Placental pericyte (primary cell): ENCODE measurements at places on chromosomes 5 and 9. TPM values are rescaled to one million over a fixed set of nuclear protein-coding genes. Genes with fewer than 3 reads are reported as not detected.

The BHMT gene
- 0.86 TPM in 1 of 2 replicates, not detected in the other for total RNA-seq

The EPB41L4B gene
- 0.14 and 0.44 TPM in 2 replicates for total RNA-seq

The TMEM252 gene
- total RNA-seq: not detected in 2 replicates

The HSDL2 gene
- 25.3 and 30.6 TPM in 2 replicates for total RNA-seq

The ZNF483 gene
- 0.44 and 0.86 TPM in 2 replicates for total RNA-seq

The NUTM2F gene
- not detected in 2 replicates for total RNA-seq

The DPH7 gene
- total RNA-seq: 26.7 and 29.5 TPM in 2 replicates

The TCERG1 gene
- total RNA-seq: 41.4 and 104 TPM in 2 replicates

The LCN15 gene
- not detected in 2 replicates for total RNA-seq

The WNK2 gene
- total RNA-seq: not detected in 2 replicates

The ADRA1B gene
- total RNA-seq: under 0.01 and 0.44 TPM in 2 replicates

The WDR55 gene
- total RNA-seq: 32.8 and 46.2 TPM in 2 replicates

The UNC5A gene
- total RNA-seq: under 0.01 TPM in 1 of 2 replicates, not detected in the other

The ADAMTSL2 gene
- 0.57 and 17.7 TPM in 2 replicates for total RNA-seq

The SMIM33 gene
- total RNA-seq: under 0.01 TPM in 1 of 2 replicates, not detected in the other

The SHLD3 gene
- 3.1 and 6.0 TPM in 2 replicates for total RNA-seq

The CARTPT gene
- total RNA-seq: not detected in 2 replicates

The SPINK7 gene
- not detected in 2 replicates for total RNA-seq

The CETN3 gene
- total RNA-seq: 6.6 and 10.3 TPM in 2 replicates

The OTULINL gene
- total RNA-seq: 0.66 and 28.2 TPM in 2 replicates

The FAM78A gene
- total RNA-seq: 0.44 and 0.86 TPM in 2 replicates

The COL23A1 gene
- total RNA-seq: not detected in 2 replicates

The KCTD16 gene
- total RNA-seq: 1.1 and 3.7 TPM in 2 replicates

The TBC1D2 gene
- 56.7 and 73.7 TPM in 2 replicates for total RNA-seq

The ZDHHC11B gene
- total RNA-seq: 0.22 TPM in 1 of 2 replicates, not detected in the other

The ZBED3 gene
- total RNA-seq: 0.29 and 0.44 TPM in 2 replicates

The VLDLR gene
- total RNA-seq: 8.3 and 24.7 TPM in 2 replicates

The GKAP1 gene
- total RNA-seq: 0.29 and 2.6 TPM in 2 replicates

The LAMC3 gene
- total RNA-seq: 0.44 and 2.1 TPM in 2 replicates

The WWC1 gene
- total RNA-seq: 2.2 and 4.7 TPM in 2 replicates

The TMEM8B gene
- total RNA-seq: 0.86 and 2.6 TPM in 2 replicates

The SLC24A2 gene
- total RNA-seq: not detected in 2 replicates

The IFNB1 gene
- total RNA-seq: not detected in 2 replicates

The SGTB gene
- total RNA-seq: 18.3 and 20.6 TPM in 2 replicates

The MELK gene
- total RNA-seq: 4.4 and 57.0 TPM in 2 replicates

The UIMC1 gene
- total RNA-seq: 30.8 and 36.3 TPM in 2 replicates

The BTNL8 gene
- total RNA-seq: not detected in 2 replicates

The GRIN1 gene
- 0.29 TPM in 1 of 2 replicates, not detected in the other for total RNA-seq

The NFIL3 gene
- total RNA-seq: 12.7 and 35.2 TPM in 2 replicates

The RNF183 gene
- total RNA-seq: not detected in 2 replicates

The DPYSL3 gene
- 147 and 201 TPM in 2 replicates for total RNA-seq
